ENCODE measurements at places on chromosomes 13 and 19.

- no peak for DNase-seq
These were observed 60.6 kb upstream of the ZNF724 start for GRCh38 chr19:23310729-23311211.

DNA sequence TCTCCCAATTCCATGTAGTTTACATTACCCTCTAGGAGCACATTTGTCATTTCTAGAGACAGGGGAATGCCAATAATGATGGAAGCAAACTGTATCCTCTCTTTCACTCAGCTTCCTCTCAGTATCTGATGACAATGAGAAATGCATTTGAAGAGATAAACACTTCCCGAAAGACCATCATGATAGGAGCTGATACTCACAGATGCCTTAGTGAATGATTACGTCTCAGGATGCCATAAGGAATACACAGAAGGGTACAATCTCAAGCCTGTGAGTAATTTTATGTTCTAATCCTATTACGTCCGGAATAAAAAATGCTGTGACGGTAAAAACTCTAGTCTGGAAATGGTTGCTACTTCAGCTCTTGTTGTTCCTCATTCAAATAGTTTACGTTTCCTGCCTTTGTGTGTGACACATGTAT is 663.8 kb upstream of the MIR17HG start:
- DNase-seq, result no peak

GRCh38 chr13:25963674-25964073 is 88.1 kb downstream of the SHISA2 start:
- DNase-seq, result no peak

GRCh38 chr19:58561373-58562121 is 3.1 kb upstream of the UBE2M start:
- DNase-seq, result no peak

DNA sequence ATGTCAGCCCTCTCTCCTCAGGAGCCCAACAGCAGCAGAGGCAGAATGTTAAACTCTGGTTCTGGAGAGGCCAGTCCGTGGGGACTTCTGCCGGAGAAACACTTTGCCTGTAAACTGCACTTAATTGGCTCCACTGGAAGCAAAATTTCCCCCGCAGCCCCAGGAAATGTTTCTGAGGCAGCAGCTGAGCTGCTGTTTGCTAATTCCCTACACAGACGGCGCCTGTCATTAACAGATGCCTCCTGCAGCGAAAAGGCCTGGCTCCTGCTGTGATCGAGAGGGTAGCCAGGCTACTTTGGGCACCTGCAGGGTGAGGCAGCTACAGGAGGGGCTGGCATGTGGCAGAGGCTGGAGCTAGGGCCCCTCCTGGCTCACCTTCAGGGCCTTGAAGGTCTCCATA is 5.2 kb upstream of the TM6SF2 start:
- DNase-seq, result no peak

DNA sequence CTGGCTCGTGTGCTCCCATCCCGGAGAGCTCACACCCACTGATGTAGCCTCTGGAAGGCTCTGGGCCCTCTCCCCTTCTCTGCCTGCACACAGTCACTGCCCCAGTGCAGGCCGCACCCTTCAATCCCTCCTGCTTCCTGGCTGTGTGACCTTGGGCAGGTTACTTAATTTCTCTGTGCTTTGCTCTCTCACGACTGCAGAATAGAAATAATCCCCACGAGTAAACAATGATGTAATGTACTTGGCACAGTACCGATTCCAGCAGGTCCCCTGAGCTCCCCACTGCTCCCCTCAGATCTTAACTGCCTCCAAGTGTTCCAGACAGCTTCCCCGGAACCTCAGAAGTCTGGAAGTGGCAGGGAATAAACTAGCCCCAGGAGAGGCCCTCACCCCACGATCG is 16.1 kb downstream of the LIG1 start:
- no peak for DNase-seq

- no peak for DNase-seq
These were observed 107.8 kb downstream of the COL4A2 start for GRCh38 chr13:110414931-110415330.

DNA sequence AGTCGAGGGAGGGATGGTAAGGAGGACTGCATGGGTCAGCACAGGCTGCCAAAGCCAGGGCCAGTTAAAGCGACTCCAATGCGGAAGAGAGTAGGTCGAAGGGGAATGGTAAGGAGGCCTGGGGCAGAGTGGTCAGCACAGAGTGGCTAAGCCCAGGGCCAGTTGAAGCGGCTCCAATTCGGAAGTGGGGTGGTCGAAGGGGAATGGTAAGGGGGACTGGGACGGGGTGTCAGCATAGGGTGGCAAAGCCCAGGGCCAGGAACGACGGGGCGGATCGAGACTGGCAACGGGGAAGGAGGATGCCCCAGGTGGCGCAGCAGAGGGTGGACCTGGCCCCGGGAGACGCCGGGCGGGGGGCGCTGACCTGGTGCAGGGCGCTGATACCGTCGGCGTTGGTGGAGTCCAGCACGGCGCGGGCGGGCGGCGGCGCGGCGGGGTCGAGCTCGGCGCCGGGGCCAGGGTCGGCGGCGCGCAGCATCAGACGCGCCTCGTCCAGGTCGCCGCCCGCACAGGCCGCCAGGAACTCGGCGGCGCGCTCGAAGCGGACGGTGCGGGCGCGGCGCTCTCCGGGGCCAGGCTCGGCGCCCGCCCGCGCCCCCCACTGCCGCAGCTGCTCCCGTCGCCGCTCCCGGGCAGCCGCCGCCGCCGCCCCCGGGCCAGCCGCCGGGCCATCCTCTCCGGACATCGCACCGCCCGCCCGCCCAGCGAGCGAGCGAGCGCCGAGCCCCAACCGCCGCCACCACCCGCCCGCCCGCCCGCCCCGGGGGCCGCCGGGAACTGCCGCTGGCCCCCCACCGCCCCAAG is at the start of gene PPP1R12C:
Gene PPP1R12C (minus strand): TSS at position 779 of the 804 bp plus-strand sequence. CDS start 94 bp downstream, at position 685.
- DNase-seq, result no peak

DNA sequence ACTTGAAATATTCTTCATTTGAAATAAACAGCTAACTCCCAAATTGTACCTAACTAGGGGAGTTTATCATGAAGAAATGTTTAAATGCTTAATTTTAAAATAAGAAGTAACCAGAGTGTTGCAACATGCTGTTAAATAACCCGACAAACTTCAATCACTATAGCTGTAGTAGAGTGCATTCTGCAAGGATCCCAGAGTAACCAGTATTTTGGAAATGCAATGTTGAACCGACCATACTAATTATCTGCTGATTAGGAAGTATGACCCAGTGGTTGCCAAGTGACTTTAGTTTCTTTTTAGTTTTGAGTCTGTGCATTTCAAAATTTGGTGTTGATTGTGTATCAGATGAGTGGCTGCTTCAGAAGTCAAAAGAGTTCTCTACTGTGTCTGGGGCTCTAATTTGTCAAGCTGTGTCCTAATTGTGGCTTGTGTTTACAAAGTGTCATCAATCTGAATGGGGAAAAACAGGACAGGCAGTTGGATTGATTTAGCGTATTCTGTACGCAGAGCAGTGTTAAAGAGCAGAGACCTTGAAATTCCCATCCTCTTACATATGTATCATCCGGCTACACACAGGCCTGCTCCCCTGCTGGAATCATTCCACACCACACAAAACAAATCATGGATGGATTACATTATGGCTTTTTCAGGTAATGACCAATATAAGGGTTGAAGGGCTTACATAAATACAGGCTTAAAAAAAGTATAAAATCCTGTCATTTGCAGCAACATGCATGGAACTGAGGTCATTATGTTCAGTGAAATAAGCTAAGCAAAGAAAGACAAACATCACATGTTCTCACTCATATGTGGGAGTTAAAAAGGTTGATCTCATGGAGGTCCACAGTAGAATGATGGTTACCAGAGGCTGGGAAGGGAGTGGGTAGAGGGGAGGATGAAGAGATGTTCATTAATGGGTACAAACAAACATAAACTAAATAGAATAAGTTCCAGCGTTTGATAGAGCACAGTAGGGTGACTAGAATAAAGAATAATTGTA is 351.5 kb downstream of the KLF12 start:
- no peak for DNase-seq

DNA sequence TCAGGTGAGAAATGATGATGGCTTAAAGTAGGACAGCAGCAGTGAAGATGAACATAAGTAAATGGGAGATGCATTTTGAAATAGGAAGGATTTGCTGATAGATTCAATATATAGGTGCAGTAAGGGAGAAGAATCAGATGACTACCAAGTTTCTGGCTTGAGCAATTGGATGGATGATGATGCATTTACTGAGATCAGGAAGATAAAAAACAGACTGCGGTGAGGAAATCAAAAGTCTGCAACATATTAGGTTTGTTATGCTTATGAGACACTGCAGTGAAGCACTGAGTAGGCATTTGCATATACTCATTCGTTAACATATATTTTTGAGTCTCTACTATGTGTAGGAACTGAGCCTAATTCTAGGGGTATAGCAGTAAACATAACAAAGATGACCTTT is 184.2 kb downstream of the LACC1 start:
- no peak for DNase-seq

DNA sequence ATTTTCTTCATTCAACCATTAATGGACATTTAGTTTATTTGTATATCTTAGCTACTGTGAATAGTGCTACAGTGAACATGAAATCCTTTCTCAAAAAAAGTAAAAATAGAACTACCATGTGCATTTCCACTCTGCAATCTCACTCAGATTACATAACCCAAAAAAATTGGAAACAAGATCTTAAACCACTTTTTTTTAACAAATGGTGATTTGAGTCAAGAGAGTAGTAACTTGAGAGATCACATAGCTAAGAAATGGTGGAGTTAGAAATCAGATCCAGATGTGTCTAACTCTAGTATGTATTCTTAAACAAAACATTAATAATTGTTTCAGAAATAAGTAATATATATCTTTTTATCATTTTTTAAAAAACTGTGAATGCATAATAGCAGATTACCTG is 318.3 kb upstream of the SGCG start:
- DNase-seq, result no peak

DNA sequence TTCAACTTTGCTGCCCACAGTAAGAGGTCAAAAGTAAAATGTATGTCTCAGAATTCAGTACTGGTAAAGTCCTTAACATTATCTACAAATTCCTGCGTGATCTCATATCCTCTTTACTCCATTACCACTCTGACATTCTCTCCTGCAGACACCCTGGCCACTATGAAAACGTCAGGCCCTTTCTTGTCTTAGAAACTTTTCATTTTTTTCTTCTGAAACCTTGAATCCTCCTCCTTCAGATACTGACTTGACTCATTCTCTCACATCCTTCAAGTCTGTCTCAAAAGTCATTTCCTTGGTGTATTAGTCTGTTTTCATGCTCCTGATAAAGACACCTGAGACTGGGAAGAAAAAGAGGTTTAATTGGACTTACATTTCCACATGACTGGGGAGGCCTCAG is 262.3 kb downstream of the POU4F1 start:
- no peak for DNase-seq

GRCh38 chr19:53875602-53876325 is 6.2 kb upstream of the PRKCG start:
- DNase-seq, result no peak

DNA sequence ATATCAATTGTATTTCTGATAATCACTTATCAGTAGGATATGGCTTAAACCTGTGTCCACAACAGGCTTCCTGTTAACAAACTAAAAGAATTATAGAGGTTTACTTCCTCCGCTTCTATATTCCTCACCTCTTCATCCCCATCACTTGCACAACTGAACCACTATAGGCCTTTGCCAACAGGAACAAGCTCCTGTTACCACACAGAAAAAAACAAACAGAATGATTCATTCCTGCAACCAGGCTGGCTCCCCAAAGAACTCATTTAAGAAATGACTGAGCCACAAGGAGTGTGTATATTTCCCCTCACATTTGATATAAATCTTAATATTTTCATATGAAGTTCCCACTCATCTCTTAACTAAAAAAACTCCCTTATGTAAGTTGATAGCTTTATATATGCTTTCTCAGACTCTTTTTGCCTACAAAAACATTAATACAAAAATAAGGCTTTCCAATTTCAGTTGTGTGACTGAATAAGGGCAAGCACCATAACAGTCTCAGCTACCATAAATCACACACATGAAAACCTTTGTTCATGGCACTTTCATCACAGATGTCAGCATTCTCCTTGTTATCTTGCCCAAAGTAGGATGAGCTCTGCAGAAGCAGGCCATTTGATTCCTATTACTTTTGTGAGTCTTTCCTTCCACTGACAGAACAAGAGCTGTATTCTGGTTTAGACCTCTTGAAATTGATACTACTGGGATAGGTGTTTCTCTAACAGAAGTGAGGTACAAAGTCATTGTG is 366.8 kb downstream of the SLITRK1 start:
- DNase-seq, result no peak

GRCh38 chr19:40702337-40703012 is 12.0 kb upstream of the NUMBL start:
- no peak for DNase-seq

- DNase-seq, result no peak
These were observed 797.8 kb downstream of the EFNB2 start for GRCh38 chr13:105737688-105738087.

DNA sequence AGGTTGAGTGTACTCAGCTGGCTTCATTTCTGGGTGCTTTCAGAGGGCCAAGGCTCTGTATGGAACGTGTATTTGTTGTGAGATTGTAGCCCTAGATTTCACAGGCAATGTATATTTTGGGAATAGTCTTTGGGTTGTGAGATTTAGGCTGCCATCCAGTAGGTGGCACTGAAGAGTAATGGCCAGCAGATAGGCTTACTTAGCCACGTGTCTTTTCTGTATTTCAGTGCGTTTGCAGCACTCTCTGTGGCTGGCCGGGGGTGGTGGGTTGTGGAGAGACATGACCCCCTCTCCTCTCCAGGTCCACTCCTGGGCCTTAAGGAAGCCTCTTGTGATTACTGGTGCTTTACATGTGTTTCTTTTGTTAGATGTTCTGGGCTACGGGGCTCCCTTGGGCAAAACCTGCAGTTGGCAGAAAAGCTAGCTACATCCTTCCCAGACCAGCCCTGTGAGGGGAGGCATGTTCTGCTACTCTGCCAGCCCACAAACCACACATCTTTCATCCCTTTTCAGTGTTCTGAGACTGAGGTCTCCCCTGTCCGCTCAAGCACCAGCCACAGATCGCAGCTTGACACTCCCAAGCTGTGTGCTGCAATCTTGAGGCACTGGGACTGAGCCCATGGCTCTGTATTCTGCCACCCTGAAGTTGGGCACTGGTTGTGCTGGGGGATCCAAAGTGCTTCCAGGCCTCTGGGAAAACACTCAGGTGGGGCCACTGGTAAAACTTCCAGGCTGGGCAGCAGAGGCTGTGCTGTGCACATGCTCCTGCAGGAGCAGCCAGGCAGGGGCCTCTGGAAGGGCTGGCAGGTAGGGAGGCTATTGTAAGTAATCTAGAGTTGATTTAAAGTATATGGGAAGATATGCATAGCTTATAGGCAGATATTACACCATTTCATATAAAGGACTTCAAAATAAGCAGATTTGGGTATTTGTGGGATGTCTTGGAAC is 1096.8 kb upstream of the PCDH20 start:
- DNase-seq, result no peak

GRCh38 chr13:23848646-23849141 is 40.5 kb downstream of the MIPEP start:
- DNase-seq, result no peak

DNA sequence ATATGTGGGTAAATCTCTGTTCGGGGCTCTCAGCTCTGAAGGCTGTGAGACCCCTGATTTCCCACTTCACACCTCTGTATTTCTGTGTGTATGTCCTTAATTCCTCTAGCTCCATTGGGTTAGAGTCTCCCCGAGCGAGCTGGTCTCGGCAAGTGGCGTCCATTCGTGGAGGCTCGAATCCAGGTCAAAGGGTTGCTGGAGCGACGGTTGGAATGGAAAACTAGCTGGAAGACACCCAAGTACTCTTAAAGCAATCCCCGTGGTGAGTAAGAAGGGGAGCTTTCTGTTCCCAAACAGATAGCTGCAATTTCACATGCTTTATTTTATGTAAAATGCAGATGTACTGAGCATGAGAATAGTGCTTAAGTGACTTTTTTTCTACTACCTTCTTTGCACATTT is 277.5 kb upstream of the SGCG start:
- DNase-seq, result no peak

GRCh38 chr13:44131069-44131614 is 242.5 kb upstream of the SERP2 start:
- no peak for DNase-seq
